ENCODE measurements at places on chromosomes 5 and 9.
A peak's percentile ranks its signal among the peaks of the same experiment; 100 is the strongest.

GRCh38 chr5:147763791-147764525 is 18.6 kb downstream of the JAKMIP2 start:
- DNase-seq = no peak

GRCh38 chr5:125310749-125311148 is 564.3 kb upstream of the ZNF608 start:
- DNase-seq = no peak

DNA sequence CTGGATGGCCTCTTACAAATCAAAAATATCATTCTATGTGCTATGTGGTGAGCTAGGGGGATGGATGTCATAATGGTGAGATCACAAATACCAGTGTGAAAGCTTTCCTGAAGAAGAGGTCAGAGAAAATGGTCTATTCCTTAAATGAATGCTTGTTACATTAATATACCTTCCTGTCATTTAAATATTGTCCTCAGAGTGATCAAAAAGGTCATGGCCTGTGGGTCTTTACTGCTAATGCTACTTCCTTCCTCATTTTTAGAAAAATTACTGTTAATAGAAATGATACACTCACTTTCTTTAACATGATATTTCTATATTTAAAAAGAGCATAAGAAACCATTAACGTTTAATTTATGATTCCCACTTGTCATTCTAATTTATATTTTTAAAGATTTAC is 9.7 kb downstream of the OMD start:
- no peak for DNase-seq

- no peak for DNase-seq
Measured at GRCh38 chr5:125186911-125187375, 440.5 kb upstream of the ZNF608 start.

DNA sequence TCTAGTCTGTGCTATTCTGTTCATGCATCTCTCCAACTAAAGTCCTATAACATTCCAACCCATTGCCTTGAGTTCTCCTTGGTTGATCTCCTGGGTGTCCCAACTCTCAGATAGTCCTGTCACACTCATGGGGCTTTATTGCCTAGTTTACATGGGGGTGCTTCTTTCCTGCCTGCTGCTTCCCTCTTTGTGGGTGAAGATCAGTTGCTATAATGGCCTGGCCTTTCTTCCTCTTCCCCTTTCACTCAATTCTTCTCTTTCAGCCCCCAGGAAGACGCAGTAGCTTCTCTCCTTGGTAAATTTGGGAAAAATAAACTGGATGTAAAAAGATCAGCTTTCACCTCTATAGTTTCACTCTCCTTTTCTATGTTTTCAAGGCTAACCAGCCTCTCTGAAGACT is 66.5 kb downstream of the PTCD2 start:
- no peak for DNase-seq

DNA sequence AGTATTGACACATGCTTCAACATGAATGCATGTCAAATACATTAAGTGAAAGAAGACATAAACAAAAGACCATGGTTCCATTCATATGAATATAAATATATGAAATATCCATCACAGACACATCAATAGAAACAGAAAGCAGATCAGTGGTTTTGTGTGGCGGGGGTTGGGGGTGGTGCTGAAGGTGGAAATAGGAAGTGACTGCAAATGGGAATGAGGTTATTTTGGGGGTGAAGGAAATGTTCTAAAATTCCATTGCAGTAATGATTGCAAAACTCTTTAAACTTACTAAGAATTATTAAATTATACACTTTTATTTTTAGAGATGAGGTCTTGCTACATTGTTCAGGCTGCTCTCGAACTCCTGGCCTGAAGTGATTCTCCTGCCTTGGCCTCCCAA is 28.7 kb downstream of the TAF1L start:
- DNase-seq = no peak

- DNase-seq = no peak
Measured at GRCh38 chr5:14327624-14328023, 184.5 kb downstream of the TRIO start.

DNA sequence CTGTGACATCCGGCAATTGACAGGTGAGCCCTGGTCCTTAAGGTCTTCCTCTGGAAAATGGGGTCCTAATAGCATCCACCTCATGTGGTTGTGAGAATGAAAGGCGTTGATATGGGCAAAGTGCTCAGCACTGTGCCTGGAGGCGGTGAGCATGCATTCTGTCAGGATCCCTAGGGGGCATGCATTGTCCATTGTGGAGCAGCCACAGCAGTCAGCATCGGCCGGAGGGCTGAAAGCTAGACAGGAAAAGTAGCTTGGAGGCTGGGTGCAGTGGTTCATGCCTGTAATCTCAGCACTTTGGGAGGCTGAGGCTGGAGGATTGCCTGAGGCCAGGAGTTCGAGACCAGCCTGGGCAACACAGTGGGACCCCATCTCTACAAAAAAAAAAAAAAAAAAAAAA is 122.2 kb downstream of the LHX2 start:
- DNase-seq = peak; percentile 24

GRCh38 chr9:129121483-129121882 is 10.3 kb downstream of the PTPA start:
- no peak for DNase-seq

- no peak for DNase-seq
Measured at GRCh38 chr9:109780453-109781033, 545 bp downstream of the PALM2AKAP2 start.

GRCh38 chr9:113808391-113809358 is 67.4 kb upstream of the ZNF618 start:
- no peak for DNase-seq

- no peak for DNase-seq
Measured at GRCh38 chr5:169803077-169803981, 166.3 kb downstream of the DOCK2 start.

GRCh38 chr9:80885894-80886293 is 803.5 kb downstream of the TLE1 start:
- DNase-seq = no peak

- DNase-seq = no peak
Measured at GRCh38 chr5:60851626-60852025, 7.6 kb upstream of the ELOVL7 start.

GRCh38 chr9:83794051-83794450 is 23.5 kb downstream of the GKAP1 start:
- no peak for DNase-seq

DNA sequence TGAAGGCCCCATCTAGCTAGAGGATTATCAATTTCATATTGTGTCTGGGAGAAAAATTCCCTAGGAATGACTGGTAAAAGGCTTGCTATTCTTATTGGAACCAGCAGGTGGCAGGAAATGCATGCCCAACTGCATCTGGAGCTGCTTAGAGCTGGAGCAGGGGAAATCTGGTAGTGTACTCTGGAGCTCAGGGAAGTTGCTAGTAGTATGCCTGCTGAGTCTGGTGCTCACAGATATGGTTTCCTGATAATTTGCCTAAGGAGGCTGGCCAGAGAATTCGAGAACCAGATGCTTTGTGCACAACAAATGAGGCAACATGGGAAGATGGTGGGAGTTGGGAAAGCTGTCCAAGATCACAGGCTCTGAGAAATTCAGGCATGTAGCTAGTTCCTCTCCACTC is 53.7 kb downstream of the G3BP1 start:
- DNase-seq = peak; percentile 11

GRCh38 chr5:117859176-117859575 is 1129.2 kb downstream of the DTWD2 start:
- DNase-seq = no peak

DNA sequence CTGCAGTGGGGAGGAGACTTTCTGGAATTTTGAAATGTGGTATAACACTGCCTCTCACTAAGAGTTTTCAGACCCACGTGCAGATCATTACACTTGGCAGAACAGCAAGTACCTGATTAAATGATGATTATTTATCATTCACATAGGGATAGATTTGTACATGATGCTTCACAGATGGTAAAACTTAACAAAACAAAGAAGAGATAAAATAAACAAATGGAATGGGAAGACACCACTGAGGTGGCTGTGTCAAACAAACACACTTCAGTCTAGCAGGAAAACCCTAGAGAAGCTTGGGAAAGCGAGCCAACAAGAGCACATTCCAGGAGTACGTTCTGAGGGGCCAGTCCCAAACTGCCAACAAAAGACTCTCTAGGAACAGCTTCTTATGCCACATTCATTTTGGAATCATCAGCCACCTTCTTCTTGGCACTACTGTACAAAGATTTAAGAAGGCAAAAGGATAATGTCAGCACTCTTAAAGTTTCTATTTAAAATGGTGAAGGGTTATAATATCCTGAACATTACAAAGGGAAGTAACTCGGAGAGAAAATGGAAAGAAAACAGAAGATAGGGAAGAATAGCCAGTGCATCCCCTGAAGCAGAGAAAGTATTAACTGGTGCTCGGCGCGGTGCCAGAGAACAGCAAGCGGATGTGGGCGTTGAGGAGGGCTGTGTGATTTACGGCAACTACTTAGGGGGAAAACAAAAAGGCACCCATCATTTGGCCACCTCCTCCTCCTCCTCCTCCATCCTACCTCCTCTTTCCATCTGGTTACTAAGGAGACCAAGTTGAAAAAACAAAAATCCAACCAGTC is 1.6 kb downstream of the MED27 start:
- peak; percentile 34 for DNase-seq

- no peak for DNase-seq
Measured at GRCh38 chr9:76906647-76906975, 697 bp upstream of the PRUNE2 start.

DNA sequence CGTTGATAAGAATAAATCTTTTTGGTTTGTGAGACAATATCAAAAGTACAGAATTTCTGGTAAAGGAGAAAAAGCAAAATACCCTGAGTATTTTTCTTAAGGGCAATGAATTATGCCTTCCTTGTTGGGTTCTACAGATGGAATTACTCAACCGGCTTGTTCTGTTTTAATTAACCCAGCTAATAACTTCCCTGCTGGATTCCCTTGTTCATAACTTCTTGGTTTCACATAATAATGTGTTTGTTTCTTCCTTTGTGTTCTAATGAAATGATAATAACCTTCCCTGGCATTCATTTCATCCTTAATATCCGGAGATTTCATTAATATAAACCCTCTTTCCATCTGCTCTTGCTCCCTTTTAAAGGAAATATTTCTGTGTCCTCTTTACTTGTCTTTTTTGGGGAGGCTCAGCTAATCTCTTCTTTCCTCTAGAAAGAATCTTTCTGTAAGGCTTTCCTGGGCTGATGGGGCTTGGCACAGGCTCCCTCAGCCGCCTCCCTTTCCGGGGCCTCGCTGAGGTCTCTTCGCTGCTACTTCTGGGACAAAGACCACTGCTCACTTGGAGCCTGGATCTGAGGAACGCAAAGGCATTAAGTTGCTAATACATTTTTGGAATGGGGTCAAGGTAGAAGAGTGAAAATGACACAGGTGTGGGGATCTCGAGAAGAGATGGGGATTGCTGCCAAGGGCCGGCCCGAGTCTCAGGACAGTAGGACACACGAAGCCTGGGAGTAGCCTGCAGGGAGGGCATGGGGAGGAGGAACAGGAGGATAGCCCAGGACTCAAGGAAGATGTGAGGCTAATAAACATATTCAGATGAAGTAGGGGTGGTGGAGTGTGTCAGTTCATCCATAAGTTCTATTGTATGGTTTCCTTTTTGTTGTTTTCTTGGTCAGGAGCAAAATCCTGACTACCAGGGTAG is 118.5 kb downstream of the NRG2 start:
- DNase-seq = no peak

GRCh38 chr5:174876-175465 is 16.3 kb upstream of the LRRC14B start:
- DNase-seq = no peak

GRCh38 chr5:132257131-132258101 is at the start of gene PDLIM4:
Gene PDLIM4, plus strand, starts transcription at chr5:132257696. Its CDS starts 39 bp downstream, at chr5:132257735.
- DNase-seq = peak; percentile 14

DNA sequence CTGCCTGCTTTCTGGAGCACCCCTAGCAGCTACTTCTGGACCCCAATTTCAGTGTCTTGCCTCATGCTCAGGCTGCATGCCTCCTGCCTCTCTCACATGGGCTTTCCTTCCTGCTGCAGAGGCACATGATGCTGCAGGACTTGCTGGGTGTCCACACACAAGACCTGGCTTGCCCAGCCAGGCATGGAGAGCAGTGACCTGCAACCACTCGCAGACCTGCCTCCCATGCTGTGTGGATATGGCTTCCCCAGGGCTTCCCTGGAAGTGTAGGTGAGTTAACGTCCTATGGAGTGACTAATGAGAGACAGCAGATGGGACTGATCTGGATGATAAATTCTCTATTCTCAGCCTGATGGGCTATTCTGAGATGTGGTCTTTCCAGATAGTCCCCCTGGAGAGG is 53.2 kb upstream of the SMIM32 start:
- no peak for DNase-seq

DNA sequence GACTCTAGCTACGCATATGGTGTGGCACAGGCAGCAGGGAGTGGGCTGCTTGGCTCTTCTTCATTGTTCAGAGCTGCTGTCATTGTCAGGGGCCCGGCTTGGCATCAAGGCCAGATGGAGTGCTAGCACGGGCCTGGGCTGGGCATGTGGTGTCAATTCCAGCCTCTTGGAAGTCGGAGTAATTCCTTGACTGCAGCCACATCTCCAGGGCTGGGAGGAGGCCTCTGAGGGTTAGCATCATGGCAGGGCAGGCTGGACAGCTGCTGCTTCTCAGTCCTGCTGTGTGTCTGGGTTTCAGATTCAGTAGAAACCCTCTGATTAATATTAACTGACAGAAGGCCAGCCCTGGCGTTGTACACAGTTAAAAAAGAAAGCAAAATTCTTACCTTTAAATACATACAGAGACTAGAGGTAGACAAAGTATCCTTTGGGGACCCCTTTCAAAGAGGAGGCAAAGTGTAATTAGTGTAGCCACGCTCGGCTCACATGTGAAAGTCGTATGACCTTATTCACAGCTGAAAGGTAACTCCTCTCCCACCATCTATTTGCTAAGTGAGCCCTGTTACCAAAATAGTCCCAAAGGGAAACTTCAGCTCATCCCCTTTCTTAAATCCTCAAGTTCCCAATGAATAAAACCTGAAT is 126.4 kb downstream of the DOCK2 start:
- DNase-seq = no peak

DNA sequence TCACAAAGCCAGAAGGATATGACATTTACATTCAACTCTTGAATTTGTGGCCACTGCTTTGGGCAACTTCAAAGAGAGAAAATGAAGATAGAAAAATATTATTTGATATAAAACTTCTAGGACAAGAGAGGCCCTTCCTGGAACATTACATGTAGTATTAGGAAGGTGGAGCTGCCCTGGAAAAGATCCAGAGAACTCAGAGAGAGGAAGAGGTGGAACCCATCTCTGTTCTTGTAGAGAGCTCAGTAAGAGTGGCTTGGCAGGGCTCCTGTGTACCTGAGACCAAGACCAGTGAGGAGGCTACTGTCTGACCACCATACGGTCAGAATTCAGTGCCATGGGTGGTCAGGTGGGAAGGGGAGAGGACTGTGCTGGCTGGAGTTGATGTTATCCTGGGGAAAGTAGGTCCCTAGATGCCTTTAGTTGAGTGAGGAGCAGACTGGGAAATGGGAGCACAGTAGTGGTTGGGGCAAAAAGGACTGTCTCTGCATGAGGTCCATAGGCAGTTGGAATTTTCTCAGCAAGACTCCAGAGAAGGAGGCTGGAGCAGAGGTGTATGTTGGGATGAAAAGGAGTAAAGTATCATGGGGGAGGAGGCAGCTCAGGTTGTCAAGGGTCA is 7.6 kb downstream of the TGFBI start:
- DNase-seq = no peak

GRCh38 chr9:72029986-72030385 is 30.4 kb downstream of the C9orf57 start:
- no peak for DNase-seq
